Naive B cell (primary cell): ENCODE measurements at places on chromosomes 3 and 15.

- no peaks in the 10 kb centered on the region for H3K36me3 ChIP-seq
- no peak for DNase-seq
- no peaks in the 10 kb centered on the region for H3K4me1 ChIP-seq
- no peak overlapping the region for H3K4me3 ChIP-seq
Measured at GRCh38 chr3:77887611-77888010, 847.7 kb downstream of the ROBO2 start.

DNA sequence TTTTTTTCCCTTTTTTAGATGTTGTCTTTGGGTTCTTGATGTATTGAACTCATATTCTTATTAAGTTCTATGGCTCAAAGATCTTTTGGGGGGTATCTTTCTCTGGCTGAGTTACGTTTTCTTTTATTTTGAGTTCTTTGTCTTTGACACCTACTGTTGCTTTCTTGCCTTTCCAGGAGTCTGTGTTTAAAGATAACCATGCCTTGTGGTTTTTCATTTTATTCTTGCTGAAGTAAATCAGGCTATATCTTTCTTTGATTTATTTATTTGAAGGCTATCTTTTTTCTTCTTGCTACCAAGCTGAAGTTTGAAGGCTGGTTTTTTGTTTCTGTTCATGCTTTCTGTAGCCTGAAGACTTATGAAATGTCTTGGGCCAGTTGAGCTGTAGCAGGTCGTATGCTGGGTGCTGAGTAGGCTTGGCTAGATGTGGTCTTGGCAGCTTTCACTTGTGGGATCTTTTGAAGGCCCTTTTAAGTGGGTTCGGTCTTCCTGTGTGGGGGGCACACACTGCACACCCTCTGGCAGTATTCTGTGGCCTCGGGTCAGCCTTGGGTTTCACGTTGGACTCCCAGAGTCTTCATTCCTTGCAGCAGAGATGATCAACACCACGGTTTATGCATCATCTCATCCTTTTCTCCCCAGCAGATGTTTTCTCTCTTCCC is 17.5 kb downstream of the SLCO3A1 start:
- no peaks in the 10 kb centered on the region for H3K4me1 ChIP-seq
- no peak for DNase-seq
- H3K4me3 ChIP-seq = no peak overlapping the region
- H3K27ac ChIP-seq = no peak overlapping the region
- peaks cover 32% of the 10 kb centered on the region for H3K27me3 ChIP-seq
- no peaks in the 10 kb centered on the region for H3K36me3 ChIP-seq

DNA sequence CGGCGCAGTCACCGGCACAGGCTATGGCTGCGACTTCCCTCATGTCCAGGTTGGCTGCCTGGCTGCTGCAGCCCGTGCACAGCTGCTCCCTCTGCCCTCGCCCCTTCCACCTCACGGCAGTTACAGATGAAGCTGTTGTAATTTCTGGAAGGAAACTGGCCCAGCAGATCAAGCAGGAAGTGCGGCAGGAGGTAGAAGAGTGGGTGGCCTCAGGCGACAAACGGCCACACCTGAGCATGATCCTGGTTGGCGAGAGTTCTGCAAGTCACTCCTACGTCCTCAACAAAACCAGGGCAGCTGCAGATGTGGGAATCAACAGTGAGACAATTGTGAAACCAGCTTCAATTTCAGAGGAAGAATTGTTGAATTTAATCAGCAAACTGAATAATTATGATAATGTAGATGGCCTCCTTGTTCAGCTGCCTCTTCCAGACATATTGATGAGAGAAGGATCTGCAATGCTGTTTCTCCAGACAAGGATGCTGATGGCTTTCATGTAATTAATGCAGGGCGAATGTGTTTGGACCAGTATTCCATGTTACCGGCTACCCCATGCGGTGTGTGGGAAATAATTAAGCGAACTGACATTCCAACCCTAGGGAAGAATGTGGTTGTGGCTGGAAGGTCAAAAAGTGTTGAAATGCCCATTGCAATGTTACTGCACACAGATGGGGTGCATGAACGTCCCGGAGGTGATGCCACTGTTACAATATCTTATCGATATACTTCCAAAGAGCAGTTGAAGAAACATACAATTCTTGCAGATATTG is 13.2 kb upstream of the GNB4 start:
- H3K27ac ChIP-seq = peak overlapping the region; percentile 70
- no peaks in the 10 kb centered on the region for H3K27me3 ChIP-seq
- H3K4me3 ChIP-seq = peak overlapping the region; percentile 73
- DNase-seq = no peak
- H3K36me3 ChIP-seq = no peaks in the 10 kb centered on the region

DNA sequence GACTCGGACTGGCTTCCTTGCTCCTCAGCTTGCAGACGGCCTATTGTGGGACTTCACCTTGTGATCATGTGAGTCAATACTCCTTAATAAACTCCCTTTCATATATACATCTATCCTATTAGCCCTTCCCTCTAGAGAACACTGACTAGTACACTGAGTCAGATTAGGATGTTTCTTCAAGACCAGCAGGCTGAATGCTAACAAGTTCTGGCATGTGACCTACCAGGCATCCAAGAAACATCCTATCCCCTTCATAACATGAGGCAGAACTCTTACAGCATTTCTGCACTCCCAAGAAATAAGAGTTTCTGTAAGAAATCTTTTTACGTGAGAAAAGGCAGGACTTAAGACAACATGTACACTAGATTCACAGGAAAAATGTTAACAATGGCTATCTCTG is 9.3 kb downstream of the CFAP92 start:
- no peaks in the 10 kb centered on the region for H3K36me3 ChIP-seq
- no peak overlapping the region for H3K4me3 ChIP-seq
- peaks cover 4% of the 10 kb centered on the region for H3K4me1 ChIP-seq
- no peak overlapping the region for H3K27ac ChIP-seq

DNA sequence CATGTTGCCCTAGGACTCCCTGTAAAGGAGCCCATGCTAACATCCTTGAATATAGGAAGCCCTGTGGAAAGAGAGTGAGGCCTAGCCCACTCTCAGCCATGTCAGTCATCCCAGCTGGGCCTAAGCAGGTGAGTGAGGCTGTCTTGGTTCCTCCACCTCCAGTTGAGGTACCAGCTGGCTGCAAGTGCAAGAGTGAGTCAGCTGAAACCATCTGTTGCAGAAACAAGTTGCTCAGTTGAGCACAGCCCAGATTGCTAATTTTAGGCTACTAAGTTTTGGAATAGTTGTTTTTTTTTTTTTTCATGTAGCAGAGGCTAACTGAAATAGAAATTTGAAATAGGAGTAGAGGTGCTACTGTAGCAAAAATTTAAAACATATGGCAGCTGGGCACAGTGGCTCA is 43.7 kb upstream of the ADPGK start:
- no peaks in the 10 kb centered on the region for H3K4me1 ChIP-seq
- no peaks in the 10 kb centered on the region for H3K36me3 ChIP-seq
- DNase-seq = no peak
- no peak overlapping the region for H3K27ac ChIP-seq
